ENCODE measurements at places on chromosomes 3 and 15.

DNA sequence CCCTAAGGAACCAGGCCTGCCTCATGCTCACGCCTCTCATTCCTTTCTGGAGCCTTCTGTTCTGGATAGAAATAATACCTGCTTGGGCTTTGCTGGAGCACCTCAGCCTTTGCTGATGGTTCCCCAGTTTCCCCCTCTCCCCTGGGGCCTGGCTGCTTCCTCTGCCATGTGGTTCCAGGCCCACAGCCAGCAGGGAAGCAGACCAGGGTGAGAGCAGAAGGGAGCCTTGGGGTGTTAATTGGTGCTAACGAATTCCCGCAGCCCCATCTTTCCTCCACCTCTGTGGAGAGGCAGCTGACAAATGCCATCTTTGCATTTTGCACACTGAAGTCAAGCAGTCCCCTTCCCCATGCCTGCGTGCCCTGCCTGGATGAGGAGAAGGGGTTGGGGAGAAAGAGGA lies 13.1 kb upstream of the CORO2B start:
- DNase-seq: no peak

- no peak for DNase-seq
Measured at GRCh38 chr15:55853134-55853533, 110.2 kb upstream of the PRTG start.

DNA sequence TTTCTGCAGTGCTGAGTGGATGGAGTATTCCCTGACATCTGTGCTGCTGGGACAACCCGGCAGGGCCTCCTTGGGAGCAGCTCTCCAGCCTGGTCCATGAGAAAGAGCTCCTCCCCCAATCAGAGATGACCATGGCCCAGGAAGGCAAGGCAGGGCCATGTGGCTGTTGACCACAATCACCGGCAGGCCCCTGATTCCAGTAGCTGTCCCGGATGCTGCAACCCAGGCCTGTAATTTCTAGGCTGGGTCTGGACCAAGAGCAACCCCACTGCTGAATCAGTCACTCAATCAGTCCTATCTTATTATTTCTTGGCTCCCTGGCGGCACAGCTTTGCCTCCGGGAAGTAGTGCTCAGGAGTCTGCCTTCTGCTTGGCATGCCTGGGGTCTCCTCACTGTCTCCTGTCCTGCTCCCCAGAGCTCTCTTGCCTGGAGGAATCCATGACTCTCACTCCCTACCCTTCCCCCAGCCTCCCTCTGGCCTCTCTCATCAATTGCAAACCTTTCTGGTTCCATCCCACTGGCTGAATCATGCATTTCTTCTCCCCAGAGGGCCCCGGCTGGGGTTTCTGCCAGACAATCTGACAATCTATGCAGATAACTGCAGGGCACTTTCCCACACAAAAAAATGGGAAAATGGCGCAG lies 32.6 kb upstream of the ITGA11 start:
- DNase-seq: no peak

- no peak for DNase-seq
Measured at GRCh38 chr3:146712806-146713205, 107.7 kb upstream of the PLSCR5 start.

DNA sequence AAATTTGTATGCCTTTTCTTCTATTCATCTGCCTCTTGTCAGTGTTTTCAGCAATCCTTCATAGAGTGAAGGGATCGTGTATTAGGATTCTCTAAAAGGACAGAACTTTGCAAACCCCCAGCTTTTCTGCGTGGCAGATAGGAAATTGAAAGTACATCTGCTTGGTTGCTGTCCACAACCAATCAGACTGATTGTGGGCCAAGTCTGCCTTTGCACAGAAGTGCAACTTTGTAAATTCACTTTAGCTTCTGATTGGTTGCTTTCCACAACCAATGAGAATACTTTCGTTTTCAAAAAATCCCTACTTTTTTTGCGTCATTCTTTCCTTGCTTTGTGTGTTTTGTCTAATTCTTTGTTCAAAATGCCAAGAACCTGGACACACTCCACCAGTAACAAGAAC lies 847.4 kb downstream of the FHIT start:
- no peak for DNase-seq

- no peak for DNase-seq
Measured at GRCh38 chr15:66400351-66400774, 13.7 kb downstream of the MAP2K1 start.

GRCh38 chr3:108131475-108132134 lies 40.8 kb upstream of the CD47 start:
- no peak for DNase-seq

GRCh38 chr15:79598639-79599038 lies 166.5 kb downstream of the MINAR1 start:
- DNase-seq: no peak

GRCh38 chr3:67688231-67688630 lies 33.8 kb upstream of the SUCLG2 start:
- no peak for DNase-seq

DNA sequence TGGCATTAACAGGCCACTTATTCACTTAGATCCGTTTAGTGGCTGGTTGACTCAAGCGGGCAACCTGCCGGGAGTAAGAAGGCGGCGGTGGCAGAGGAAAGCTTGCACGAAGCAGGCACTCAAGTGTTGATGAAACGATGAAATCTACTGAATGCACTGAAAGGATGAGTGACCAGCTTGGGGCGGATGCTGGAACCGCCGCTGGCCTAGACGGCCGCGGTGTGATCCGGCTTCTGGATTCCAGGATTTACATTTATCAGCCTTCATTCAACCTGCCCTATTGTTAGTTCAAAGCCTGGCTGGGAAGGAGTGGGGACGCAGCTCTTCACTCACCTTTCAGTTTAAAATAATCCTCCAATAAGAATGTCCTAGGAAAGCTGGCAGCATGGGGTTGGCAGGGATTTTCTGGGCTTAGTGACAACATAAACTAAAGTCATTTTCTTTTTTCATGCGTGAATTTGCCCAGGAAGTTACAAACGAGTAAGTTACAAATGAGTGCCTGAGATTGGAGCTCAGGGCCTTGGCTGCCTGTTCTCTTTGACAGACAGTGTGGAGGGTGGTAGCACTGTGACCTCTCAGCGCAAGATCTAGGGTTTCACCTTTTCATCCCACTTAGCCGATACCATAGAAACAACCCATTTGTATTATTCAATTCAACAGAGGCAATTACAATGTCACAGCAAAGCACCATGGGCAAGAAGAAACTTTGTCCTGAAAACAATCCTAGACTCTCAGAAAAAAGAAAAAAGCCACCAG lies 1.1 kb upstream of the PLCH1 start:
- DNase-seq: peak; percentile 20

DNA sequence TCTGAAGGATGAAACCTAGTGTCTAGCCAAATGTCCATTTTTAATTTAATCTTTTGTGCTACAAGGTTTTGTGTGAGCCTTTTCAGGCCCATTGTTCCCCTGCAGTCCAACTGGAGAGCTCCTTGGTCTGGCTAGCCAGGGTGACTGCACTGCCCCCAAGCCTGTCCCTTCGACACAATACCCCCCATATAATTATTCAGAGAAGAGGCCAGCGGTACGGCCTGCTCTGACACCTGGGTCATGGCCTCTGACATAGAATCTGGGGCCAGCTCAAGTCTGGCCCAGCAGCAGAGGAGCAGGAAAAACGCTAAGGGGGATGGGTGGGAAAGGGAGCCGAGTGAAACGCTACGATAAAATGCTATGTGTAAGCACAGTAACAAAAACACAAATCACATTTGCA lies 64.2 kb upstream of the PYGO1 start:
- DNase-seq: no peak

- no peak for DNase-seq
Measured at GRCh38 chr3:14411166-14411526, 8.7 kb downstream of the SLC6A6 start.

DNA sequence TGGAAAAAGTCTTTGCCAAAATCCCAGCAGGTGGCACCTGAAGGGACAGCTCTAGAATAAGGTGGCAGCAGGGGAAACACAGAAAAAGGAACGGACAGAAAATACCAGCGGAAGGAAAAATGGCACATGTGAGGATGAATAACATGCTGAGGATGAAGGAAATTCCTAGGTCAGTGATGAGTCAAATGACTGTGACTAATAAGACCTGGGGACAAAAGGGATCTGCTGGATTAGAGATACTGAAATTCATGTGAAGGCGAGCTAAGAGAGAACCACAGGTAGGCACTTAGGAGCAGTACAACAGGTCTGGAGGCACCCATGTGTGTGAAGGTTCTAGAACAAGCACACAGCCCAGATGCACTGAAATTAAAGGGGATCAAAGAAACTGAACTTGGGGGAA lies 482.5 kb downstream of the FOXP1 start:
- no peak for DNase-seq

DNA sequence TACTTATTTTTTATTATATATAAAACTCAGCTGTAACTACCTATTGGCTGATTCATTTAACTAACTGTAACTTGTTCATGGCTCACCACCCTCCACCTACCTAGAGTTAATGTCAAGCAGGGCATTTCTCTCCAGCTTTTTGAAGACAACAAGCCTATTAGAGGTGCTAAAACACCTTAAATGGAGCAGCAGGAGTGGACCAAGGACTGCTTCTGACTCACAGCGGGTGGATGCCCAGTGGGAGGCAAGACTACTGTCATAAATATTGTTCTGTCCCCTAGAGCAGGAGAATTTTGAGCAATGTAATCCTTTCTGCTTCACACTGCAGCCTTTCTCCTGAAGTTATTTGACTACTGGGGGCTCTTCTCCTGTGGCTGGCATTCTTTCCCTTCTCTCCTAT lies 146.9 kb downstream of the CLSTN2 start:
- DNase-seq: no peak

GRCh38 chr15:41285285-41285684 lies 47.1 kb downstream of the OIP5 start:
- no peak for DNase-seq

DNA sequence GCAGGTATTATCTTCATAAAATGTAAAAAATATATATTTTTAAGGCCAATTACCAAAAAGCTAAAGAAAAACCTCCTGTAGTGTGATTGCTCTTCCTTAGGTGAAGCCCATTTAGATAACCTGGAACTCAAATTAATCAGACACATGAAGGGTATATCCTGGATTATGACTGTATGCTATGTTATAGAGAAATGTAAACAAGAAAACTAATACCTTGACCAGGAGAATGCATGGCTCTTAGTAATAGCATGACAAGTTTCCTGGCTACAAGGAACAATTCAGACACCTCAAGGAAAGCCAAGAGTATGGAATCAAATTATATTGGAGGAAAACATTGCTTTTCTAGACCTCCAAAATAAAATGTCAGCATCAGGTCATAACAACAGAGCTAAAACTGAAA lies 14.0 kb upstream of the CFAP161 start:
- DNase-seq: no peak

DNA sequence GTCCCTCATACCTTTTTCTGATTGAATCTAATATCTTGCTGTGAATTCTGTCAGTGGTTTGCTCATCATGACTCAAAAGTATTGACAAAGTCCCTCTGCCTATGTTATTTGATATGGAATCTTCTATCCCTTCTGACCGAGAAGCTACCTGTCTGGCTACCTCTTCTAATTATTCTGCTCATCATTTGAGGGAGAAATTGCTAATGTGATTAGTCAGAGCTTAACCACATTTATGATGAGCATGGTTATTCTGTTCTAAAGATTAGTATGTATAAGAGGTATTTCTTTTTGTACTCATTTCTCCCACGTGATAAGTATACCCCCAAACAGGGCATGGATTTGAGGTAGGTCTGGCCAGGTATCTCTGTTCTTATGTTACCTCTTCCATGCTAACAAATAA lies 428.4 kb upstream of the KCNMB2 start:
- DNase-seq: no peak

DNA sequence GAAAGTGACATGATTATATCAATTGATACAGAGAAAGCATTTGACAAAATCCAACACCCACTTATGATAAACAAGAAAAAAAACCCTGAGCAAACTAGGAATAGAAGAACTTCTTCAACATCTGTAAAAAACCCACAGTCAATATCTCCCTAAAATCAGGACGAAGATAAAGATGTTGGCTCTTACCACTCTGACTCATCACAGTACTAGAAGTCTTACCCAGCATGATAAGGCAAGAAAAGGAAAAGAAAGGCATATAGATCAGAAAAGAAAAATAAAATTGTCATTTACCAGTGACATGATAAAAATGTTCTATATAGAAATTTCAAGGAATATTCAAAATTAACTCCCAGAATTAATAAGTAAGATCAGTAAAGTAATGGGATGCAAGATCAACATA lies 7.2 kb upstream of the FBXW12 start:
- DNase-seq: no peak

DNA sequence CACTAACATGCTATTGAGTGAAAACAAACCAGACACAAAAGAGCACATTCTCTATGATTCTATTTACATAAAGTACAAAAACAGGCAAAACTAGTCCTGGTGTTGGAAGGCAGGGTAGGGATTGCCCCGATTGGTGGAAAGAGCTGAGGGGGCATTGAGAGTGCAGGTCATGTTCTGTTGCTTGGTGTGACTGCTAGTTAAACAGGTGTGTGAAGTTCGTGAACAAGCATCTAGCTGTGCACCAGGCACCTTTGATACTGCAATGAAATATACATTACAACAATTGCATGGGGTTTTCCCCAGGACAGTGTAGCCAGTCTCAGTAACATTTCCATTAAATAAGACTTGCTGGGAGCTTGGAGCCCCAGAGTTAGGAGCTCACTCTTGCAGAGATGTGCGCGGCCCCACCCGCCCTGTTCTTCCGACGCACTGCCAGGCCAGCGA lies 26.3 kb upstream of the THRB start:
- peak; percentile 38 for DNase-seq

GRCh38 chr3:133459400-133459799 lies 59.5 kb downstream of the BFSP2 start:
- peak; percentile 8 for DNase-seq

DNA sequence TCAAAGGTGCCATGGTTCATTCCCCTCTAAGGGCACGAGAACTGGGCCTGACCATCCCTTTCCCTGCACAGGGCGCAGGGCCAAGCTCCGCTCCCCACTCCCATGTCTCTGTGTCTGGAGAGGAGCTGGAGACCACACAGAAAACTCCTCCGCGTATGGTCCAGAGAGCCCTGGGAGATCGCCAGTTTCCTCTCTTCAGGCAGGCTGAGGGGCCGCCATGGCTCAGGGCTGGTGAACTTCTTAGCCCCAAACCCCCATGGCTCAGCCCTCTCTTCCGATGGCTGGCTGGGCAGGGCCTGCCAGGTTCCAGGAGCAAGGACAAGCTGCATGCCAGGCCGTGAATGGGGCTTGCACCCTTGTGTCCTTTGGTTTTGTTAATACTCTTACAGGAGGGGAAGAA lies 52.9 kb downstream of the EXOG start:
- no peak for DNase-seq

DNA sequence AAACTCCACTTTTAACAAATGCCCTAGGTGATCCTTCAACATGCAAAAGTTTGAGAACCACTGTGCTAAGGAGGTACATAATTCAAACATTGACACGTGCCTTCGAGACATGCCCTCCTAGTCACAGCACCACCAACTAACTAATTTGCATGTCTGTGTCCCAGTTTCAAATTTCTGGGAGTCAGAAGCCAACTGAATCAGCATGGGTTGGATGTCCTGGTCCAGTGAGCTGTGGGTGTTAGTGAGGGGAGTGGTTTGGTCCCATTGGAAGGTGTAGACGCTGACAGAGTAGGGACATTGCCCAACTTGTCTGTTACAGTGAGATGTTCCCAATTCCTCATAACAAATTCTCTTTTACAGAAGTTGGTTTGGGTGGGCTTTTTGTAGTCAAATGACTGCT lies 67.3 kb upstream of the ADPGK start:
- no peak for DNase-seq

Data from Ammon's horn (tissue), 1 donor.